ENCODE measurements at places on chromosomes 7 and 10. TPM values are rescaled to one million over a fixed set of nuclear protein-coding genes. Genes with fewer than 3 reads are reported as not detected.

The DAGLB gene
- total RNA-seq: 15.0 TPM

The STK31 gene
- 0.52 TPM for total RNA-seq

The PTPN20 gene
- total RNA-seq: 0.85 TPM

The CYP2E1 gene
- 5.4 TPM for total RNA-seq

The NXPH1 gene
- not detected for total RNA-seq

All from activated T-helper 17 cell treated with anti-CD3 and anti-CD28 coated beads, Interleukin-2, amount 50 U/mL, for 72 hours (primary cell).